ENCODE measurements at places on chromosomes 6 and 20.

DNA sequence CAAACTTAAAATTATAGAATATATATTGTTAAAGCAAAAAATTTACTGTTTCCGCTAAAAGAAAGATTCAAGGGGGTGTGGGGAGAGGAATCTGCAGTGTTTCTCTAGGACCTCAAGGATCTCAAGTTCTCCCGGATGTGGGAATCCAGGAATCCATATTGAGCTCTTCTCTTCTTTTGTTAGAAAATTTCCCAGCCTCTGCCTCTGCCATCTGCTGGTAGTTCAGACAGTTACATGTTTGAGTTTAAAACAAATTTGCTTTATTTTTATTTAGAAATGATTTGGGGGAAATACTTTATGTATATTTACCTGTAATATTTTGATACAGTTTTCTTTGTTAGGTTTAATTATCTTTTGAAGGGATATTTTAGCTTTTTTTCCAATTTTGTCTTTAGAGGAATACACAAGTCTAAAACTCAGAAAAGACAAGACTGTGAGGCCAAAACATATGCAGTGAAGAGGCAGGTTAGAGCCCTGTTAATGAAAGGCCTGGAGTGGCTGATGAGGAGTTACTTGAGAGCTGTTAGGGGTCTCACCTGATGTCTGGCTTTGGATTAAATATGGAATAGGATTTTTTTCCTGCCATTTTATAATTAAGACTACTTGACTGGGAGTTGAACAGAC is 268.8 kb downstream of the ARID1B start:
- DNase-seq: peak; percentile 79

DNA sequence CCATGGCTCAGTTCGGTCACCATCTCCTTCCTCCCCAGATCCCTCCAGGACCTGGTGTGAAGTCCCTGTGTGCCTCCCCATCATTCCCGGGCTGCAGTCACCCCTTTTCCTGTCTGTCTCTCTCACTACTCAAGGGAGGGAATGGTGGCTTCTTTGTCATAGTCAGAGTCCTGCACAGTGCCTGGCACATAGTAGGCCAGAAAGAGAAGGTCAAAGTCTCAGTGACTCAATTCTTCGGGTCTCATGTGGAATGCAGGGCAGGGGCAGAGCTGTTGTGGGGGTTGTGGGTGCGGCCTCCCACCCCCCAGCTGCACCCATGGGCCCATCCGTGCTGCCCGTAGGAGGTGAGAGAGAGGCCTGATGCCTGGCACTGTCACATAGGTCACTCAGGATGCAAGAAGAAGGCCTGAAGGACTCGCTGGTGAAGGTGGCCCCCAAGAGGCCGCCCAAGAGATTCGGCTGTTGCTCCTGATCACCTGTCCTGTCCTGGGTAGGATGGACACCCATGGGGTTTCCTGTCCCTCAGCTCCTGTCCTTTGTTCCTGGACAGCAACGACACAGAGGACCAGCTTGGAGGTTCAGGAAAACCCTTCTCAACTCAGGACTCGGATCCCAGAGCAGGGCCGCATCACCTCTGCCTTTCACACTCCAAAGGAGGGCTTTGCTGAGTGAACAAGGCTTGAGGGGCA is 34.1 kb downstream of the RAB44 start:
- no peak for DNase-seq

DNA sequence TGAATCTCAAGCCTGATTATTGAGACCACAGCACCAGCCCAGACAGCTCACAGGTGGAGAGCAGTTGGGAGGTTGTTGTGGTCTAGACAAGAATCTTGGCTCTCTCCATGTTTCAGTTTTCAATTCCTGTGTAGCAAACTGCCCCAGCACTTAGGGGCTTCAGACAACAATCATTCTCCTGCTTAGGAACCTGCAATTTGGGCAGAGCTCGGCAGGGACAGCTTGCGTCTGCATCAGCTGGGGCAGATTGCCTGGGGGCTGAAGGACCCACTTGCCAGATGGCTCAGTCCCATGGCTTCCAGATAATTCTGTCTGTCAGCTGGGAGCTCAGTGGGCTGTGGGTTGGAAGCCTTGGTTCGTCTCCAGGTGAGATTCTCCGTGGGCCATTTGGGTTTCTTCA is 6.9 kb downstream of the TGM6 start:
- no peak for DNase-seq

DNA sequence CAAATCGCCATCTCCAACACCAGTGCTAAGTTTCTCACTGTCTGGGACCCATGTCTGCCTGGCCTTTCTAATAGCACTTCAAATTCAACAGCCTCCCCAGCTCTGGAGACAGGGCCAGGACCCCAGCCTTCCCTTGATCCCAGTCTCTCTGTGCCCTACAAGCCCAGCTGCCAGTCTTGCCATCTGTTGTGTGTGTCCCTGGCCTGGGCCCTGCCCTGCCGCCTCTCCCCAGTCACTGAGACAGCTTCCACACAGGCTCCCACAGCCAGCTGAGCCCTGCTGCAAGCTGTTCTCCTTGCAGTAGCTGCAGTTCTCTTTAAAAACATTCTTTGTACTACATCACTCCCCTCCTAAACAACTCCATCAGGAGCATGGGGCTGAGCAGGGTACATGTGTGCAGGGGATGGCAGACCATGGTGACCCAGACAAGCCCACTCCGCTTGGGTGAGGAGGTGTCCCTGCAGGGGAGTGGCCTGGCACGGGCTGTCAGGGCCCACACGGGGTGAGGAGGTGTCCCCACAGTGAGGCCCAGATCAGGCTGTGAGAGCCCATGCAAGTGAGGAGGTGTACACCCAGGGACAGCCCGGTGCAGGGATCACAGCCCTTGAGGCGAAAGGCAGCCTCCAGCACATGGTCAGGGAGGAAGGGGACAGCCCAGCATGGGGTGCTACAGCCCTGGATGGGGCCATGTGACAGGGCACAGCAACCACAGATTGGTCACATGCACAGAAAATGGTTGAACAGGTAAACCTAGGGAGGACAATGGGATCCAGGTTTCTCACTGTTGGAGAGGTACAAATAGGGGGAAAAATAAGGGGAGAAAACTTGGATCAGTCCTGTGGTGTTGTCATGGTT is 16.2 kb downstream of the CST7 start:
- DNase-seq: no peak

DNA sequence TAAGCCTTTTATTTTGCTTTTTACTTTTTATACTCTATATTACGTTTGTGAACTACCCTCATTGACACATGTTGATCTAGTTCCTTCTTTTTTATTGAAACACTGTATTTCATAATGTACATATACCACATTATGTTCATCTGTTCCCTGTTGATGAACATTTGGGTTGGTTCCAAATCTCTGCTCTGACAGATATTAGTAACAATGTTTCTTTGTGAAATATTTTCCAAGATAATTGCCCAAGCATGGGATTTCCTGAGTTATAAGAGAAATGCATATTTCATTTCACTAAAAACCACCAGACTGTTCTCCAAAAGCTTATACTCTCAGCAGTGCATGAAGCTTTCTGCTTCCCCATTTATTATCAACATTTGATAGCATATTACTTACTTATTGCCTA is 44.2 kb upstream of the TNFRSF21 start:
- no peak for DNase-seq

GRCh38 chr6:35173427-35174087 is 32.4 kb upstream of the TCP11 start:
- no peak for DNase-seq

- no peak for DNase-seq
Observed at GRCh38 chr20:8220716-8221115, 88.7 kb downstream of the PLCB1 start.

DNA sequence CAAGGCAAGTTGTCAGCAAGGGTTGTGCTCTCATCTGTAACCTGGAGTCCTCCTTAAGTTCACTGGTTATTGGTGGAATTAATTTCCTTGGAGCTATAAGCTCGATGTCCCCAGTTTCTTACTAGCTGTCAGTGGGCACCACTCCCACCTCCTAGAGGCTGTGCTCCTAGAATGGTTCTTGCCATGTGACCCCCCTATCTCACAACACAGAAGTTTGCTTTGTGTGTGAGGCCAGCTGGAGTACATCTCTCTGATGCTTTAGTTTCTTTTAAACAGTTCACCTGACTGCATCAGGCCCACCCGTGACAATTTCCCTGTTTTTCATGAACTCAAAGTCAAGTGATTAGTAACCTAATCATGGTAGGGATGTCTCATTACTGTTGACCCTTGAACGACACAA is 179.1 kb upstream of the SCGN start:
- DNase-seq: no peak

GRCh38 chr6:70125602-70126001 is 177.3 kb downstream of the COL9A1 start:
- no peak for DNase-seq

- DNase-seq: no peak
Observed at GRCh38 chr6:107473660-107474059, 14.3 kb upstream of the PDSS2 start.

GRCh38 chr6:16150098-16150497 is 21.2 kb downstream of the MYLIP start:
- DNase-seq: no peak

- DNase-seq: no peak
Observed at GRCh38 chr6:132246632-132247270, 154.5 kb downstream of the MOXD1 start.

GRCh38 chr20:15487682-15488081 is 1085.6 kb downstream of the KIF16B start:
- DNase-seq: no peak

- DNase-seq: no peak
Observed at GRCh38 chr20:51752343-51752951, 15.7 kb downstream of the ATP9A start.

GRCh38 chr20:32071395-32072167 is 19.5 kb downstream of the HCK start:
- DNase-seq: no peak

- no peak for DNase-seq
Observed at GRCh38 chr6:44177691-44178423, 19.2 kb downstream of the CAPN11 start.

DNA sequence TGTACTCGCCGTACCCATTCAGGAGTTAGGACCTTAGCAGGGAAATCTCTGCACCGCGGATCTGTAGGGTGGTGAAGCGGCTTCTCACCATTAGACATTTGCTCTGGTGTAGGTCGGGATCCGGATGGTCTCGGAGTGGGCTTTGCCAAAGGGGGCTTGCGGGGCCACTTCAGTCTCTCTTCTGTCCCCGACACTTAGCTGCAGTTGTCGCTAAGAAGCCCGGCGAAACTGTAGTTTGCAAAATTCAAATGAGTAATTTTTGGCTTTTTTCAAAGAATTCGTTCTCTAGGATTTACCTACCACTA is 433 bp downstream of the QRSL1 start:
- no peak for DNase-seq

- no peak for DNase-seq
Observed at GRCh38 chr6:107936162-107936909, 21.7 kb downstream of the SEC63 start.

DNA sequence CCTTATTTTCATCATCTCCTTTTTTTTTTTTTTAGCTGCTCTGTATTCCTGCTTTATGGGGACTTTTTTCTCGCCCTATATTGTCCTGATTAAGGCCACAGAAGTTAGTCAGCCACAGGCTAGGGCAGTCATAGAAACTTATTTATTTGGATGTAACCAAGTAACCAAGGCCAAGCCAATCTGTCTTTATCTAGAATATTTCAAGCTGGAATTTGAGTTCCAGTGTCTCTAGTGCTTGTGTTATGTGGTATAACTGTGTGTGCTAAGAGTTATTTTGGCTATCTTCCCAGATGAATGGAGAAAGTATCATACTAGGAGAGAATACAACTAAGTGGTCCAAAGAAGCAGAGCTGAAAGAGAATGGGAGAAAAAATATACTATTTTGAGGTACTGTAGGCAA is 751.5 kb downstream of the CBLN4 start:
- DNase-seq: no peak

DNA sequence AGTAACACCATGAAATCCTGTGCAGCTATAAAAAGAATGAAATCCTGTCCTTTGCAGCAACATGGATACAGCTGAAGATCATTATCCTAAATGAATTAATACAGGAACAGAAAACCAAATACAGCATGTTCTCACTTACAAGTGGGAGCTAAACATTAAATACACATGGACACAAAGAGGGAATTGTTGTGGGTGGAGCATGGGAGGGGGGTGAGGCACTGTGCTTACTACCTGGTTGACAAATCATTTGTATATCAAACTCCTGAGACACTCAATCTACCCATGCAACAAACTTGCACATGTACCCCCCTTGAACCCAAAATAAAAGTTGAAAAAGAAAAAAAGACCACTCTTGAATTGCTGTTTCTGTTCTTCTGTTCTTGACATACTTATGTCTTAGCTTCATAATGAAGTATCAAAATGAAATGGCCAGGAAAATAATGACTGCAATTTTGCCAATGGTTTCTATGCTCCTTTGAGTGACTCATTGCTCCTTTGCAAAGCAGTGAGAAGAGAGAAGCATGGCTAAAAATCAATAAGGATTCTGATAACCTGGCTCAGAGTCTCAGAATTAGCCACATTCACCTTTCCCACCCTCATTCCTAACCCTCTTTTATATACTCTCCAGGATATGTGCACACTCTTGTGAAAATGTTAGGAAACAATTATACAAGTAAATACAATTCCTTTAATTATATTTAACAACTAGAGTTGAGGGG is 71.0 kb downstream of the CYP39A1 start:
- no peak for DNase-seq

GRCh38 chr6:3280866-3281465 is 22.2 kb downstream of the PSMG4 start:
- no peak for DNase-seq

- DNase-seq: peak; percentile 31
Observed at GRCh38 chr6:14713008-14713960, 532.6 kb upstream of the JARID2 start.

- no peak for DNase-seq
Observed at GRCh38 chr20:62955519-62956386, 3.2 kb downstream of the SLC17A9 start.

DNA sequence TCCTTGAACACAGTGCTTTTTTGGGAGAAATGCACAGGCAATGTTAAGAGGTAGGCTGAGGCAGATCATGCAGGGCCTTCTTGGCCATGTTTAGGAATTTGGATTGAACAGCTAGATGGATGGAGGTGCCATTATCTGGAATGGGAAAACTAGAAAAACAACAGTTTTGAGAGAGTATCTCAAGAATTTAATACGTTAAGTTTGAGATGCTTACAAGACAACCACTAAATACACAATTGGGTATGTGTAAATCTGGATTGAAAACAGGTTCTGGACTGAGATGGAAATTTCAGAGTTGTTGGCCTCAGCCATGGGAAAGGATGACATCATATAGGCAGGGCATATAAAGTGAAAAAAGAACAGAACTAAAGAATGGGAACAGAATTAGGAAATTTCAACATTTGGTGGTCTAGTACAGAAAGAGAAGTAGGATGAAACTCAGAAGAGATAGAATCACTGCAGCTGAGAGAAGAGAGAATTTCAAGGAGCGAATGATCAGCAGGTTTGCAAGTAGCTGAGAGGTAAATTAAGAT is 37.1 kb downstream of the NCOA7 start:
- DNase-seq: no peak

GRCh38 chr6:110334423-110335180 is 23.5 kb downstream of the METTL24 start:
- no peak for DNase-seq

- DNase-seq: peak; percentile 76
Observed at GRCh38 chr6:109458774-109459531, 3.4 kb upstream of the MICAL1 start.

GRCh38 chr20:3925899-3926638 is 36.9 kb downstream of the PANK2 start:
- no peak for DNase-seq

All from pons (tissue), 1 donor.